ENCODE measurements at places on chromosomes 2 and 18. TPM values are rescaled to one million over a fixed set of nuclear protein-coding genes. Genes with fewer than 3 reads are reported as not detected.

The KLHL14 gene
- total RNA-seq: 1.6 TPM

The CAPN13 gene
- total RNA-seq: not detected

The PDCD1 gene
- not detected for total RNA-seq

The RNF103 gene
- total RNA-seq: 23.3 TPM

The GNAL gene
- under 0.01 TPM for total RNA-seq

The PDE1A gene
- total RNA-seq: 3.0 TPM

The MTCL1 gene
- total RNA-seq: 3.9 TPM

GRCh38 chr2:238431456-238431855 is 4.7 kb downstream of the ASB1 start:
- DNase-seq: no peak

DNA sequence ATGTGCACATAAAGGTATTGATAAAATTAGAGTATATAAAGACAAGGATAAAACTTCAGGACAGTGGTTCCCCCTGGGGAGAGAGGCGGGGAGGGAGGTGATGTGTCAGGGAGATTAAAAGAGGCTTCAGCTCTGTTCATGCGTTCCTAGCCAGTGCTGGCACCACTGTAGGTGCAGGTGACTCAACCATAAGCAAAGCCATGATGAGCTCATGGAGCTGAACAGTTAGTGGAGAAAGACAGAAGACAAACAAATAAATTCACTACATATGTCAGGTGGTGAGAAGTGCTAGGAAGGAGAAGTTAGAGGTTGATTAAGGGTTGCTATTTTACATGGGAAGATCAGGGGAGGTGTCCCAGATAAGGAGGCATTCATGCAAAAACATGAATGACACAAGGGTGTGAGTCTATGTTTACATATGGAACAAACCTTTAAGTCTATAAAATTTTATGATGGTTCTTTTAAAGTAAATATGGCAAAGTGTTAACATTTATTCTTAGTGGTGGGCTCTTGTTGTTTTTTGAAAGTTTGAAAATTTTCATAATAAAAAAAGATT is 136.0 kb downstream of the ANKRD44 start:
- no peak for DNase-seq

DNA sequence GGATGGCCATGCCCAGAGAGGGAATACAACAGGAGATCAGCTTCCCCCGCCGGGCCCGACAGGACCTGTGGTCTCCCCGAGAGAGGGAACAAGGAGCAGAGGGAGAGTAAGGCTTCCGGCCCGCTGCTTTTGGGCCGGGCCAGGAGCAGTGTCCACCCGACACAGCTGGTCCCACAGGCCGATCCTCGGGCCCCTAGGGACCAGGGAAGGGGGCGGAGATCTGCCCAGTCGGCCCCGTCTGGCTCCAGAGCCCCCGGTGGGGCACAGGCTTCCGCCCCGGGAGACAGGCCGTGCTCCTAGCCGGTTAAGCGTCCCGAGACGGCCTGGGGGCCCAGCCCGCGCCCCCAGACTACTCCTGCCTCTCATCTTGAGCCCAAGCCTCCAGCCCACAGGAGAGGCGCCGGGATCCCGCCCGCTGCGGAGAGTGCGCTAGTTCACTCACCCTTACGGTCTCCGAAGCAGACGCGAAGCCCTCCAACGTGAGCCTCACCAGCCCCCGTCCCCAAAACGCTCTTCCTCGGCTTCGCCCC is at the start of gene MCFD2:
MCFD2 (minus strand) TSS at position 526 of the 530 bp plus-strand sequence. CDS start 6,635 bp downstream, outside the sequence.
- DNase-seq: no peak

GRCh38 chr2:119792907-119793312 is 33.2 kb downstream of the PTPN4 start:
- DNase-seq: no peak

DNA sequence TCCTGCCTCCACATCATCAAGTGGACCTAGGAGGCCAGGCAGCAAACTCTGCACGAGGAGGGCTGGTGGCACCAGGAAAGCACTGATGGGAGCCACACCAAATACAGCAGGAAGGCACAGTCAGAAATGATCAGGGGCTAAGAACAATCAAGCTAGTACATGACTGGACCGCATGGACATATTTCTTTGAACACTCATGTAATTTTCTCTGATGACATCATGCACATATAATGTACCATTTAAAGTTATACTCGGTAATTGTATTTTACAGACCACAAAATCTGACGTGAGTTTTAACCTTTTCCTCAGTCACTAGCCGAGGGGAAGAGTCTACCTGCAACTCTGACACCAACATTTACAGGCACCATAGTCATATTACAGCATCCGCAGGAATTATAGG is 76.7 kb downstream of the XDH start:
- DNase-seq: no peak

GRCh38 chr2:29420464-29420863 is 305.2 kb downstream of the CLIP4 start:
- DNase-seq: no peak

- no peak for DNase-seq
These were observed 40.0 kb downstream of the SH3BP4 start for GRCh38 chr2:234991793-234992192.

GRCh38 chr2:14899621-14900414 is 267.3 kb downstream of the LRATD1 start:
- no peak for DNase-seq
